ENCODE measurements at places on chromosomes 1 and 21.
A peak's percentile ranks its signal among the peaks of the same experiment; 100 is the strongest.

DNA sequence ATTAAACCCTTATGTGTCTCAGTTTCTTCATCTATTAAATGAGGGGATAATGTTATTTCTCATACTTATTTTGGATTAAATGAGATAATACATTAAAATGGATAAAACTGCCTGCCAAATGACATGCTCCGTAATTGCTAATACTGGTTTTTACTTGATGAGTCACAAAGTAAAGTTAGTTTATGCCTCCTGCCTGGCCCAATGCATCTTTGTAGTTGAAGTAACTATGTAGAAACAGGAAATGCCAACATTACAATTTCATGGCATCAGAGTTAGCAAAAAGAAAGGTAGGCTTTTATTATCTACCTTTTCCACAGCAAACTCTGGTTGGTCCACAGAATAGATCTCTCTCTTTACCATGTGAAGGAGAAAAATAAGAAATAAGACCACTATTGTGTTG lies 214.5 kb downstream of the TBX15 start:
- DNase-seq = no peak

- no peak for DNase-seq
Measured at GRCh38 chr1:181485287-181486097, 2.2 kb downstream of the CACNA1E start.

DNA sequence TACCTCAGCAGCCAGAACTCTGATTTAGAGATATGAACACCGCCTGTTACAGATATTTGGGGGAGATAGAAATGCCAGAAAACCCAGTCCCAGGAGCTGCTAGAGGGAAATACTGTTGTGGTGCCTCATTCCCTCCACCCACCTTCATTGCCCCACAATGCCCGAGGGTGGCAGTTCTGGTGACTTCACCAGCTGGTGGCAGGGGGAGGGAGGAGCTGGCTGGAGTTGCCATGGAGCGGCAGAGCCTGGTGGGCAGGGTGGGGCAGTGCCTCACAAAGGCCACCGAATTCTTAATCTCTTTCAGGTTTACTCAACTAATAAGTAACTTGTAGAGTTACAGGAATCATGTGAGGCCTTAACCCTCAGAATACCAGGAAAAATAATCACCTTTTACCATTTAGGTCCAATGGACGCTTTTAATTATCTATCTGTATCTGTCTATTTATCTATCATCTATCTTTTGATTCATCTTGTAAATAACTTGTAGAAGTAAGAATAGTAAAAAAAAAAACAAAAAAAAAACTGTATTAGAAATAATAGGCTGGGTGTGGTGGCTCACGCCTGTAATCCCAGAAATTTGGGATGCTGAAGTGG lies 11.7 kb upstream of the S100A11 start:
- DNase-seq = peak; percentile 75

GRCh38 chr21:42056996-42057689 lies 14.0 kb upstream of the UMODL1 start:
- DNase-seq = no peak

DNA sequence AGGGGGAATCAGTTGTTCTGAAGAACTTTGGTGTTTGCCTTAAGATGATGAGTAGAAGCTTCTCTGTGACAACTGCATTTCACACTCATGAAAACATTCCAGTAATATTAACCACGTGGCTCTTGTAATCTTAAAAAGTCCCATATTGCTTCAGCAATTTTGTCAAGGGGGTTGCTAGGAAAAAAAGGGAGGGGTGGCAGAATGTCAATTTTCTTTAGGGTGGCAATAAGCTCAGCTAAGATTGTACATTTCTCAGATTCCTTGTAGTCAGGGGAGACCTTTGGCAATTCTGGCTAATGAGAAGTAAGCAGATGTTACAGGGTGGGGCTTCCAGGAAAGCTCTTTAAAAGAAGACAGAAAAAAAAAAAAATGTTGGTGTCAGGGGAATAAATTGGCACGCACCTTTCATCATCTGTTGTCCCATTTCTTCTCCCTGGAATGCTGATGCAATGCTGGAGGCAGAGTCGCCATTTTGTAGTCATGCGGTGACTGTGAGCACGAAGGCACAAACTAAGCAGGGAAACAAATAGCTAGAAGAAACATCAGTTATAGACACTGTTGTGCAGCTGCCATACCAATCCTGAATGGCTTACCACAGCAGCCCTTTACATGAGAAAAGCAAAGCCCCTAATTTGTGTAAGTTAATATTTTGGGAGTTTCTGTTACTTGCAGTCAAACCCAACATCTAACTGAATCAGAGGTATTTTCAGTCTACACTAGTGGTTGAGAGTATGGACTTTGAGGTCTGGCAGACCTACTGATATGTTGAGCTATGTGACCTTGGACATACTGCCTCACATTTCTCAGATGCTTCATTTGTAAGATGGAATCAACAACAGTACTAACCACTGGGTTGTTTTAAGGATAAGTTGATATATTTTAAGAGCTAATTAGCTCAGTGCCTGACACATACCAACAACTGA lies 56.1 kb upstream of the MRPS6 start:
- no peak for DNase-seq
